ENCODE measurements at places on chromosomes 11 and 22.

- H3K4me3 ChIP-seq = no peak overlapping the region
- H3K4me1 ChIP-seq = no peaks in the 10 kb centered on the region
- no peaks in the 10 kb centered on the region for H3K36me3 ChIP-seq
- DNase-seq = no peak
These were observed 286.8 kb downstream of the BLID start for GRCh38 chr11:121829159-121829643.

DNA sequence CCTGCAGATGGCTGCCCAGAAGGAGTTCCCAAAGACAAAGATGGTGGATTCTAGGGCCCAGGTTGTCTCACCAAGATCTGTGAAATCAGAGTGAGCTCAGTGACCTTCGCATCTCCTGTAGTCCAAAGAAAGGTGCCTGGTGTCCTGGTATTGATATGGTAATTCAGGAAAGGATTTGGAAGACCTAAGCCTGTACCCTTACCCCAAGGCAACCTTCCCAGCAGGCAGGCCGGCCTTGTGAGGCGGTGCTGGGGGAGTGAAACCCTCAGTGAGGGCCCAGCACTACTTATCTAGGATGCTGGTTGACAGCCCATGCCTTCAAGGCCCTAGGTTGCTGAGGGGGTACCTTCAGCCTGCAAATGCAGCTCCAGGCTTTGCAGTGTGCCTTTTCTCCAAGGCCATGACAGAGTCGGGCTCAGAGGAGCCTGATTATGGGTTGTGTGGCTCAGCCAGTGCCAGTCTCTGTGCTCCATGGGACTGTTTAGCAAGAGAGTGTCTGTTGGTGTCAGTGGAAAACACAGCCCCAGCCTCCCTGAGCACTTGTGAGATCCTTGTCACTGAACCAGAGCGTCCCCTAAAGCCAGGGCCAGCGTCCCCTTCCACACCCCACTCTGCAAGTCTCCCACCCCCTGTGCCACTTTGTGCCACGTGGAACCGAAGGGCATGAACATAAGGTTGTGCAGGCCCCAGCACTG lies 72.8 kb upstream of the MYOD1 start:
- no peaks in the 10 kb centered on the region for H3K27me3 ChIP-seq
- no peak for DNase-seq
- no peaks in the 10 kb centered on the region for H3K36me3 ChIP-seq
- H3K27ac ChIP-seq = no peak overlapping the region

DNA sequence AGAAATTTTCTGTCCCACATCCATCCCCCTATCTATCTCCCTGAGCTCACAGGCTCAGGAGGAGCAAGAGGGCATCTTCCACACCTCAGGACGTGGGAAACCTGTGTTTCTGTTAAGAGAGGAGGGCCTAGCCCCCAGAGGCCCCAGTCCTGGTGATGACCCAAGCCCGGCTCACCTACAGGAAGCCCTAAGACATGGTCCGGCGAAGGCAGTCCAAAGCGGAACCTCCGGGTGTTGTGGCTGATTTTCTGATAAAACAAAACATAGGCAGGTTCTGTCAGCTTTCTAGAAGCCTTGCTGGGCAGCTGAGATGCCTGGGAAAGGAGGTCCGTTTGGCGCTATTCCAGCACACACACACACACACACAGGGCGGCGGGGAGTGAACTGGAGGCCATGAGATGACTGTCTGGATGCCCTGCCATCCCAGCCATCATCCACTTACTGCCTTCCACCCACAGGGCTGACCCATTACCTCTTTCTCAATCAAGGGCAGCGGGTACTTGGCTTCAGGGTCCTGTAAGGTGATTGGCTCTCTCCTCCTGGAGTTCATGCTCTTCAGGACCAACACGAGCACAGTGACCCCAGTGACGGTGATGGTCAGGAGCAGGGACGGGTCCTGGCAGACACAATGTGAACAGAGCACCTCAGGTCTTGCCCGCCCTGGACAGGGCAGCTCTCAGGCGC lies 882 bp downstream of the CYB5R2 start:
- H3K27me3 ChIP-seq = no peaks in the 10 kb centered on the region
- H3K36me3 ChIP-seq = no peaks in the 10 kb centered on the region
- peak overlapping the region; percentile 90 for H3K27ac ChIP-seq
- peaks cover 48% of the 10 kb centered on the region for H3K4me1 ChIP-seq
- H3K4me3 ChIP-seq = no peak overlapping the region
- no peak for DNase-seq

- no peaks in the 10 kb centered on the region for H3K27me3 ChIP-seq
- peak overlapping the region; percentile 65 for H3K4me3 ChIP-seq
- no peak for DNase-seq
- H3K27ac ChIP-seq = no peak overlapping the region
These were observed 683 bp upstream of the SYTL2 start for GRCh38 chr11:85811624-85812023.

Measured in vagina (tissue), 2 donors.